ENCODE measurements at places on chromosomes 4 and X. TPM values are rescaled to one million over a fixed set of nuclear protein-coding genes. Genes with fewer than 3 reads are reported as not detected.

The RCHY1 gene
- total RNA-seq: 44.0 TPM

The GPR173 gene
- 5.8 TPM for total RNA-seq

The MAGIX gene
- total RNA-seq: 0.46 TPM

- no peaks in the 10 kb centered on the region for H3K36me3 ChIP-seq
- H3K4me1 ChIP-seq: no peaks in the 10 kb centered on the region
- DNase-seq: peak; percentile 10
- no peaks in the 10 kb centered on the region for H3K27me3 ChIP-seq
- no peak overlapping the region for H3K27ac ChIP-seq
These were observed 35.8 kb downstream of the PSAPL1 start for GRCh38 chr4:7398788-7399439.

The CXCL3 gene
- total RNA-seq: 5.2 TPM

GRCh38 chr4:11605597-11605996 is 176.9 kb upstream of the HS3ST1 start:
- H3K4me1 ChIP-seq: no peaks in the 10 kb centered on the region
- no peaks in the 10 kb centered on the region for H3K27me3 ChIP-seq
- H3K4me3 ChIP-seq: no peak overlapping the region
- no peak for DNase-seq
- no peak overlapping the region for H3K27ac ChIP-seq
- no peaks in the 10 kb centered on the region for H3K36me3 ChIP-seq

DNA sequence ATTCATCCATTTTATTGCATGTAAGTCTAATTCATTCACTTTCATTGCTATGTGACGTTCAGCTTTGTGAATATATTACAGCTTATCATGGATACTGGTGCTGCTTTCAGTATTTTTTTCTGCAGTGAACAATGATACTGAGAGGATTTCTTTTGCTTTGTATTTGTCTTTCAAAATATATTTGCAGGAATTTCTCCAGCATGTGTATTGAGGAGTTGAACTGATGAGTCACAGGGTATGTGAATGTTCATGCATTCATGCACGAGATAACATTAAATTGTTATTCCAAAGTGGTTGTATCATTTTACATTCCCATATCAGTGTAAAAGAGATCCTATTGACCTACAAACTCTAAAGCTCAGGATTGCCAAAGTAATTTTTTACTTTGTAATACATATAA is 283.8 kb upstream of the ARSJ start:
- no peaks in the 10 kb centered on the region for H3K36me3 ChIP-seq
- H3K27ac ChIP-seq: no peak overlapping the region
- no peaks in the 10 kb centered on the region for H3K4me1 ChIP-seq
- H3K27me3 ChIP-seq: no peaks in the 10 kb centered on the region

DNA sequence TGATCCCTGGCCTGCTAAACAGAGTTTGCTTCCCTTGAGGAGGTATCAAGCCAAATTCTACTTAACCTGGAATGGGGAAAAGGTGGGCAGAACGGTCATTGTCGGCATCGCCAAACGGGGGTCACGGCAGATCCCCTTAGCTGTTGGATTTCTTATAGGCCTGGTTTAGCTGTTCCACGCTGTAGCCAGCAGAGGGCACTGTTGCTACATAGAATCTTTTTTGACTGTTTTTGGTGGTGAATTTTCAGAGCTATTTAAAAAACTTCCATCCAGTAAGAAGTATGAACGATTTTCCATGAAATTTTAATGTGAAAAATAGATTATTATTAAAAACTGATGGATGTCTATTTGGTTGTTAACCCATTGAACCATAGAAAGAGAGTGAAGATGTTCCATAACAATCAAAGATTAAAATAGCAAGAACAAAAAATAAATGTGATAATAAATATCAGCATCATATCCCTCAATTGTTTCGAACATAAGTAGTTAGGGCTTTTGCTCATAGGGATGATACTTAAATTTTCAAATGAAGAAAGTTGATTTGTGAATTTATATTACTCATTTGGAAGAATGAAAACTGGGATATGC is 56.6 kb downstream of the LINC00632 start:
- no peaks in the 10 kb centered on the region for H3K27me3 ChIP-seq
- H3K4me1 ChIP-seq: peaks cover 2% of the 10 kb centered on the region
- DNase-seq: peak; percentile 53
- peak overlapping the region; percentile 26 for H3K4me3 ChIP-seq

- H3K4me1 ChIP-seq: no peaks in the 10 kb centered on the region
- H3K36me3 ChIP-seq: no peaks in the 10 kb centered on the region
- no peaks in the 10 kb centered on the region for H3K27me3 ChIP-seq
- DNase-seq: no peak
- no peak overlapping the region for H3K4me3 ChIP-seq
These were observed 90.3 kb upstream of the TMEM150C start for GRCh38 chr4:82652062-82652461.

The SLC30A9 gene
- total RNA-seq: 67.2 TPM

The TTC29 gene
- total RNA-seq: 0.28 TPM

GRCh38 chr4:117908306-117909207 is 125.7 kb upstream of the NDST3 start:
- DNase-seq: no peak
- H3K27ac ChIP-seq: no peak overlapping the region
- H3K4me3 ChIP-seq: no peak overlapping the region
- H3K36me3 ChIP-seq: no peaks in the 10 kb centered on the region
- H3K4me1 ChIP-seq: no peaks in the 10 kb centered on the region

DNA sequence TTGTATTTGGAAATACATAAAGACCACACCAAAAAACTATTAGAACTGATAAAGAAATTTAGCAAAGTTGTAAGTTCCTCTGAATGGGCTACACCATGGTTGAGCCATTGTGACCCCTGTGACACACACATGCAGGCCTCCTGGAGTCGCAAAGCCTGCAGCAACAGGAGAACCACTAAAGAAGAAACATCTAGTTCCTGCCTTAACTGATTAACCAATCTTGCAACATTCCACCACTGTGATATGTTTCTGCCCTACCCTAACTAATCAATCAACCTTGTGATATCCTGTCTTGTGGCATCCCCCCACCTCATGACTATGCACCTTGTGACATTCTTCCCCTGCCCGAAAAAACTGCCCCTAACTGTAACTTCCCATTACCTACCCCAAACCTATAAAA is 401.8 kb downstream of the PRDM5 start:
- H3K4me3 ChIP-seq: no peak overlapping the region
- H3K27ac ChIP-seq: no peak overlapping the region

The DDX53 gene
- not detected for total RNA-seq

All from H1 (cell line).